ENCODE measurements at places on chromosomes 7 and 10.

DNA sequence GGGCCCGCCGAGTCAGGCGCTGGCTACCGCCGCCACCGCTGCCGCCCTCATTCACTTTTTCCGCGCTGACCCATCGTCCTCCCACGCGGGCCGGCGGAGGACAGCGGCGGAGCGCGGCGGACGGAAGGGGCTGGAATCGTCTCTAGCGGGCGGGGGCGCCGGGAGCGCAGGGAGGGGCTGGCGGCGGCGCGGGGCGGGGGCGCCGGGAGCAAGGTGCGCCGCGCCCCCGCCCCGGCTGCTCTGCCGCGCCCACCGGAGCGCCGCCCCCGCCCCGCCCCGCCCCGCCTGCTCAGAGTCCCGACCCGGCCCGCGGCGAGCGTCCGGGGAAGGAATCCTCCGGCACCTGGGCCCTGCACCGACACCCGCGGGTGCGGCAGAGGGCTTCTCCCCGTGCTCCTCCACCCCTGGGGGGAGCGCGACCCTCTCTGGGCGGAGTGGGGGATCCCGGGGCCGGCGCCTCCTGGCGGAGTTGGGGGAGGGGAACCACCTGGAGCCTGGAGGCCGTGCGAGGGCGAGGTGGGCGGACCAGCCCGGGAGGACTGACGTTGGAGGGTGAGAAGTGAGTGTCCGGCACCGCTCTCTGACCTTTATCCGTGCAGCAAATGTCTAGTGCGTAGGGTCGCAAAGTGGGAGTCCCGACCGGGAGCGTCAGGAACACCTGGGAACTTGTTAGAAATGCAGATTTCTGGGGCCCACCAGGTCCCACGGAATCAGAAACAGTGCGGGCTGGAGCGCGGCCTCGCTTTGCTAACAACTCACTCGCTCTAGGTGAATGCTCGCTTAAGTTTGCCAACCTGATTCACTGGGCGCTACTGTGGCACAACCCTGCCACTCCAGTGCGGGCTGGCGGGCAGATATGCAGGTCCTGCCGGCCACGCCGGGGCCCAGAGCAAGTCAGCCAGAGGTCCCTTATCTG lies at the start of gene COBL:
TSS of gene COBL (minus strand) at position 144 of the 916 bp plus-strand sequence. CDS start 176 bp downstream, outside the sequence.
- DNase-seq, result no peak

DNA sequence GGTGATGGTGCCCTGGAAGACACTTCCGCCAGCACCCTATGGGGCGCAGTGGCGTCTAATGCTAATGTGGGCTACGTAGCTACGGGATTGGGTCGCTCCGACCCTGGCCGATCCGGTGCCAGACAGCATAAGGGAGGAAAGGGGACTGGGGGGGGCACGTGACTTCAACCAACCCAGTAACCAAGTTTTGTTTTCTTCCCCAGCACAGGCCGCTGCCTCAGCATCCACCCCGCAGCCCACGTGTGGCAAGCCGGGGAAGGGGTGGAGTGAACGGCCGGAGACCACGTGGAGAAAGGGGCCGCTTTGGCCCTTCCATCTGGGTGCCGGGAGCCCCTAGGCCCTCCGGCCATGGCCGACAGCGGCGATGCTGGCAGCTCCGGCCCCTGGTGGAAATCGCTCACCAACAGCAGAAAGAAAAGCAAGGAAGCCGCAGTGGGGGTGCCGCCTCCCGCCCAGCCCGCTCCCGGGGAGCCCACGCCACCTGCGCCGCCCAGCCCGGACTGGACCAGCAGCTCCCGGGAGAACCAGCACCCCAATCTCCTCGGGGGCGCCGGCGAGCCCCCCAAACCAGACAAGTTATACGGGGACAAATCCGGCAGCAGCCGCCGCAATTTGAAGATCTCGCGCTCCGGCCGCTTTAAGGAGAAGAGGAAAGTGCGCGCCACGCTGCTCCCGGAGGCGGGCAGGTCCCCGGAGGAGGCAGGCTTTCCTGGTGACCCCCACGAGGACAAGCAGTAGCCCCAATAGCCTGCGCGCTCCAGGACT lies 2.5 kb downstream of the PRR15 start:
- no peak for DNase-seq

DNA sequence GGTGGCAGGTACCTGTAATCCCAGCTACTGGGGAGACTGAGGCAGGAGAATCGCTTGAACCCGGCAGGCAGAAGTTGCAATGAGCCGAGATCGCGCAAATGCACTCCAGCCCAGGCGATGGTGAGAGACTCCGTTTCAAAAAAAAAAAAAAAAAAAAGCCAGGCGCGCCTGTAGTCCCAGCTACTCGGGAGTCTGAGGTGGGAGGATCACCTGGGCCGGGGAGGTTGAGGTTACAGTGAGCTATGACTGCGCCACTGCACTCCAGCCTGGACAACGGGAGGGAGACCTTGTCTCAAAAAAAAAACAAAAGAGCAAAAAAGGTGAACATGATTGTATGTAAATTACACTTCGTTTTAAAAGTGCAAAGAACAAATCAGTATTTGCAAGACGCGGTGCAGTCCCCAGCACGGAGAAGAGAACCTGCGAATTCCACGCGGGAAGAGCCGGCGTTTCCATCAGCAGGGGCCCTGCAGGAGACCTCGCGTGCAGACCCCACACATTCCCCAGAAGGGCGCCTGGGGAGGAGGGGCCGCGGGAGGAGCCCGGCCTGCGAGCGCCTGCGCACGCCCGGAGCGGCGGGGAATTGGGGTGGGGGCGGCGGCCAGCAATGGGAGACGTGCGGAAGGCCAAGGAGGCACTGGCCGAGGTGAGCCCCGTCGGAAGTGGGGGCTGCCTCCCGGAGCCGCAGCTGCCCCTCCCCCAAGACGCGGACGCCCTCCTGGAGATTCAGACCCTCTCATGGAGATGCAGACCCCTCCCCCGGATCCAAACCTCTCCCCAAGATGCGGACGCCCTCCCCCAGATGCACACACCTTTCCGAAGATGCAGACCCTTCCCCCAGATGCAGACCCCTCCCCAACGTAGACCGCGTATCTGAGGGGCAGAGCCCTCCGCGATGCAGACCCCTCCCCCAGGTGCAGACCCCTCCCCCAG lies 16.7 kb upstream of the SUN1 start:
- no peak for DNase-seq

- no peak for DNase-seq
These were observed 46.5 kb upstream of the DGKI start for GRCh38 chr7:137893143-137893742.

- DNase-seq, result no peak
These were observed 23.5 kb downstream of the CH25H start for GRCh38 chr10:89183571-89183970.

- no peak for DNase-seq
These were observed 7.1 kb downstream of the CPVL start for GRCh38 chr7:29139191-29139590.

GRCh38 chr10:47299611-47300428 lies at the start of gene GDF10:
Gene GDF10 (plus strand): TSS chr10:47300197. CDS start chr10:47300652, 455 bp downstream.
- no peak for DNase-seq

DNA sequence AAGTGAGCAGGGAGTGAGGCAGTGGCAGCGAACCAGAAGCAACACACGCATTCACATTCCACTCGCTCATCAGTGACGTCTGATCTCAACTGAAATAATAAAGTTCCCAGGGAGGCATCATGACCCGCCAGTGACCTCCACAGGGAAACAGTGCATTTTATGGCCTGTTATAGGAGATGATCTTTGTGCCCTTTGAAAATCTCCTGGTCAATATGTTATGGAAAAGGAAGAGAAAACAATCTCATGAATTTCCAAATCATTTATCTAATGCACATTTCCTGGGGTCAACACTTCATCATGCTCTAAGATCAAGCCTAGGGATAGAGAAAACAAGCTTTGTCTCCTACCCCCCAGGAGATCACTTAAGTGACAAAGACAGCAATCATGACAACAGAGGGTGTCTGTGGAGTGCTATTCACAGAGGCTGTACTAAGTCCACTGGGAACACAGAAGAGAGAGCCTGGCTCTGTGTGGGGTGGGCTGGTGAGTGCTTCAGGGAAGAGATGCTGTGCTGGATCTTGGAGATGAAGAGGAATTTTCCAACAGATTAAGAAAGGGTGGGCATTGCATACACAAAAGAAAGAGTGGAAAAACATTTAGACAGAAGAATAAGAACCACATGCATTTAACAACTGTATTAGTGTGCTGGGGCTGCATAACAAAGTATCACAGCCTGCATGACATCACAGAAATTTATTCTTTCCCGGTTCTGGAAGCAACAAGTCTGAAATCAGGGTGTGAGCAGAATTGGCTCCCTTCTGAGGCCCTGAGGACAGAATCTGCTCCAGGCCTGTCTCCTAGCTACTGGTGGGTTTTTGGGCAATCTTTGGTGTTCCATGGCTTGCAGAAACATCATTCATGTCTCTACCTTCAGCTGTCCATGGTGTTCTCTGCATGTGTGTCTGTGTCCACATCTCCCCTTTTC lies 613.9 kb upstream of the IGFBP3 start:
- peak; percentile 77 for DNase-seq

- DNase-seq, result no peak
These were observed 5.0 kb upstream of the NDUFB2 start for GRCh38 chr7:140691376-140692045.

DNA sequence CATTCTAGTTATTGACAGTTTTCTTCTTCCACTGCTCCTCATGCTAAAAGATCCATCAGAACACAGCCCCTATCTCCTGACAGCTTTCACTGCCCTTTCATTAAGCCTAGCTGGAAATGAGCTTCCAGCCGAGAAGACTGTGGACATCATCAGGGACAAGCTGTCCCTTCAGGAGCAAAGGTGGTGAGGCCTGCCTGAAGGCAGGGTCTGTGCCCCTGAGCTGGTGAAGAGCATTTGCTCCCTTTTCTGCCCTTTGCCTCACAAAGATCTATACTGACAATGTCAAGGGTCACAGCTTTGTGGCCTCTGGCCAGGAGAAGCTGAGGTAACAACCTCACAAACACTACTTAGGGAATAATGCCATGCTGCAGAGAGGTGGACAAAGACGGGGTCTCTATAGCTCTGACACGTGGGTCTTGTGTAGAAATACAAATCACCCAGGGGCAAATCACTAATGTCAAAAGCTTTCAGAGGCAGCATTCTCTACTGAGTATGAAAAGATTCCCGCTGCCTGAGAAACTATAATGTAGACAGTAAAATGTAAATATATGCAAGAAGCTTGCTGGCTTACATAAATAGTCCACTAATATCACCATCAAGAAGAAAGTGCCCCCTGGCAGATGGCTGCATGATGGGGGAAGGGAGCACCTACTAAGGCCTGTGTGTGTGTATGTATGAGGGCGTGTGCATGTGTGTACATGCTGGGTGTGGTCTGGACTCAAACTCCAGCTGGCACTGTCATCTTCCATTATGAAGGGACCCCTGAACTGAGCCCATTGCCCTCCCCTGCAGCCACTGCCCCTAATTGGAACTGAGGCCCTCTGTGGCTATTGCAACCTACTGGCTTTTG lies 55.8 kb downstream of the HBP1 start:
- DNase-seq, result no peak

- no peak for DNase-seq
These were observed 67.2 kb downstream of the COBL start for GRCh38 chr7:51249187-51249945.

GRCh38 chr7:89887489-89887888 lies 266.8 kb upstream of the STEAP1 start:
- DNase-seq, result no peak

DNA sequence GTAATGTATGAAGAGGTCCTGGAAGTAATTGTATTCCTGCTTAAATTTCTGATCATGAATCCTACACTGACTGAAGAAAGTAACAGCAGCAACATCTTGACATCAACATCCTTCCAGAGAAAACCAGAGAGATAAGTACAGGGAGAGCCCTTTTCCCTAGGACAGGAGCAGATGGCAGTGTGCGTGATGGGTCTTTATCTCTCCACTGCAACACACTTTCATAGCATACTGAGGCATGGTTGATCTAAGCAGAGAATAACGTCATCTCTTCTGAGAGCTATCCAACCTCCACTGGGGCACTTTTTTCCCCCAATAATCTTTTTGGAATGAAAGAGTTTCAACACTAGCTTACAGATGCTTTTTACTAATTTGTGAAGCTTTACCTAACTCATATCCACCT lies 342 bp downstream of the OR2A25 start:
- DNase-seq, result no peak

GRCh38 chr7:25789701-25790640 lies 362.0 kb upstream of the NFE2L3 start:
- DNase-seq, result no peak

DNA sequence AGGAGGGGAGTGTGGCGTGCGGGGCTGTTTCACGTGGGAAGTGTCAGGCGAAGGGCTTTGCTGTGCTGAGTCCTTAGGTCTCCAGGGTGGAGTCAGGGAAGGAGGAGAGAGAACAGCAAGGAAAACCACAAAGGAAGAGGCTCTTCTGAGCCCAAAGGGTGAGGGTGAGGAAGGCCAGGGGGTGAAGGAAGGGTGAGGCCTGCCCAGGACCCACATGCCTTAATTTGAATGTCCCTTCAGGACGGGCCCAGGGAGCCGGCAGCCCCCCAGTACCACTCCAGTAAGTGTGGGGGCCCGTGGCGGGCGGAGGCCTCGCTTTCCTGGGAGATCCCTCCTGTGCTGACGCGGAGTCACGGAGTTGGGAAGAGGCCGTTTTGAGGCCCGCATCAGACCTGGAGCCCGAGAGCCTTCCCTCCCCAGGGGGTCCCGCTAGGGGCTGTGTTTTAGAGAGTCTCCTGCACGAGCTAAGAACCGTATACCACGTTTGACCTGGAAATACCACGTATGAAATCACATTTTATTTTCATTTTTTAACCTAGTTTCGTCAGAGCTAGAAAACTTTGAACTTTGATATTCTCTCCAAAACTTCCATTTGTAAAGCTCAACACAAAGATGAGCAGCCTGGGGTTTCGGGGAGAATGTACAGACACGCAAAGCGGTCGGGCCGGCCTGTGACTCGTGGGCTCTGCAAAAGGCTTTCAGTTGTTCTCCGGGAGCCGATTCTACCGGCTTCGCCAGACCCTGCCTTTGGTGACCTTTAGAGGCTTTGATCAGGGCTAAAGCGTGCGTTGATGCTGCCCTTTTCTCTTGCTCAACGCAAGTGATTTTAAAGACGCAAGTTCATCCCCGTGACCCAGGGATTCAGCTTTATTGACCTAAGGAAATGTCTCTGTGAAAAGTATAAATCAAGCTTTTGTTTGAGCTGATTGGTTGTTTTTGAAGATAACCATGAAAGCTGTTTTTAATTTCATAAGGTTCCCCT lies 23.6 kb upstream of the TTYH3 start:
- DNase-seq, result no peak

DNA sequence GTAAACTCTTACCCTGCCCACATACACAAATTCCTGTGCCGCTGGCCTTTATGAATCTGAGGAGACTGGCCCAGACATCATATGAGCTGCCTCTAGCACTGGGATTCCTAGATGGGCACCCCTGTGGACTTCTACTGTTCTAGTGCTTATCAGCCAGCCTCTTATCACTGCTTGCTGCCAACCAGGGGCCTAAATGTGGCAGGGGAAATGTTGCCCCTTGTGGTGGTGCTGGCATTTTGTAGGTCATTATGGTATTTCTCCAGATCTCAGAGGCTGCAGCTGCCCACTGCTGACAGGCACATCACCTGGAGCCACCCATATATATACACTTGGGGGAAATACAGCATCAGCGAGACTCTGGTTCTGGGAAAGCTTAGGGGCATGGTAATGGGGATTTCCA lies 5.4 kb downstream of the SFR1 start:
- DNase-seq, result no peak

GRCh38 chr7:30412782-30413504 lies 65.6 kb downstream of the NOD1 start:
- DNase-seq, result peak; percentile 50
